ENCODE measurements at places on chromosomes 11 and 22.

- peak; percentile 86 for DNase-seq
These were observed 93.6 kb upstream of the CD44 start for GRCh38 chr11:35045236-35045820.

- DNase-seq, result no peak
These were observed 1086.3 kb upstream of the CCDC90B start for GRCh38 chr11:84372381-84372950.

GRCh38 chr11:13140873-13141655, 131.9 kb downstream of the RASSF10 start:
- no peak for DNase-seq

- peak; percentile 41 for DNase-seq
These were observed 5.3 kb downstream of the KCNE3 start for GRCh38 chr11:74462009-74462408.

- no peak for DNase-seq
These were observed 188.2 kb upstream of the TBCEL start for GRCh38 chr11:120835601-120836228.

Data from common myeloid progenitor, CD34-positive (primary cell).